ENCODE measurements at places on chromosomes 16 and 17. TPM values are rescaled to one million over a fixed set of nuclear protein-coding genes. Genes with fewer than 3 reads are reported as not detected.

- no peak for DNase-seq
Observed at GRCh38 chr16:27951489-27952120, 111.9 kb downstream of the GSG1L start.

CHST6 gene
- polyA plus RNA-seq: 0.23 TPM

DNA sequence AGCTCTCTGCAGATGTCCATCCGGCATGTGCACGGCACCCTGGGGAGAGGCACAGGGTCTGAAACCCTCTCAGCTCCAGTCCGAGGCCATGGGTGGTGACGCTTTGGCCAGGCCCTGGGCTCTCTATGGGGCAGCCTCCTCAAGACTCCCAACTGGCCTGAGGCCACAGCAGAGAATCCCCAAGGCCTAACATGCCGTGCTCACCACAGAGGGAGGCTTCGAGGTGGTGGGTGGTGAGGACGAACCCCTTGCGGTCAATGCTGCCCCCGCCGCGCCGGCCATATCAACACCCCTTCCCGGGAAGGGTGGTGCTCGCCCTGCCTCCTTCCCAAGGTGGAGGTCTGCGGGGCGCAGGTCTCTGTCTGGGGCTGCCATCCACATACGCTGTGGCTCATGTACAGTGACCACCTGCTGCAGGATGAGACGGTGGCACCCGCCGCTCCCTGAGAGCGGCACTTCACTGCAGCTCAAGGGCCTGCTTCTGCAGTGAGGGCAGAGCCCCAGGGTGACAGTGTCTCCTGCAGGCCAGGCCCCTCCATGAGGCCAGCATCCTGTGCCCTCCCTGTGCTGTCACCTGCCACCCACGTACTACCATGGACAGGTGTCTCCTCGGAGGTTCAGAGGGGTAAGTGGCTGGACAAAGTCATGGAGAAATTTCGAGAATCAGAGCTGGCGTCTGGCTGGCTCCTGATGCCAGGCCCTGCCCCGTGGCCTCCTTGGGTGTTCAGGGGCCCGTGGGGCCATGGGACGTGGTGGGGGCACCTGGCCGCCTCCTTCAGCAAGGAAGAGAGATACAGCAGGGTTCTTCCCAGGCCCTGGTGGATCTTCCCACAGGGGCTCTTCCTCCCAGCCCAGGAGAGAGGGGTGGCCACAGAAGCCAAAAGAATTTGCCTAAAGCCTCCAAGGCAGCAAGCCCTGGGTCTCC, 54.6 kb upstream of the ACSF3 start:
- no peak for DNase-seq

DNA sequence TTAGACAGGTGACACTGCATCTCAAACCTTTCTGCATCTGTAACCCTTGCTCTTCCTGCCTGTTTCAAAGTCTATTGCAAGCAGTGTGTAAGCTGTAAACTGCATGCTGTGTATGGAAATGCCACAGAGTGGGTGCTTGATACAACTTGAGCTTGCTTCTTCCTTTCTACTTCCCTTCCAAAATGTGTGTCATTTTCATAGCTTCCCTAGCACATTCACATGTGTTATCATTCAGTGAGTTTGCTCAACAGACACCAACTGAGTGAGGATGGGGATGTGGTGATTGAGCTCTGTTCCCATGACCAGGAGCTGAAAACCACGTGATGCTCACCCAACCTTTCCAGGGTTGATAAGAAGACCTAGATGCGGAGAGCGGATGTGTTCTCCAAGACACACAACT, 111.1 kb downstream of the VAT1L start:
- DNase-seq: no peak

- no peak for DNase-seq
Observed at GRCh38 chr17:16478649-16479048, 13.3 kb downstream of the LRRC75A start.

- no peak for DNase-seq
Observed at GRCh38 chr16:78823027-78823426, 723.6 kb downstream of the WWOX start.

- no peak for DNase-seq
Observed at GRCh38 chr17:62600805-62601204, 26.7 kb upstream of the MRC2 start.

DNA sequence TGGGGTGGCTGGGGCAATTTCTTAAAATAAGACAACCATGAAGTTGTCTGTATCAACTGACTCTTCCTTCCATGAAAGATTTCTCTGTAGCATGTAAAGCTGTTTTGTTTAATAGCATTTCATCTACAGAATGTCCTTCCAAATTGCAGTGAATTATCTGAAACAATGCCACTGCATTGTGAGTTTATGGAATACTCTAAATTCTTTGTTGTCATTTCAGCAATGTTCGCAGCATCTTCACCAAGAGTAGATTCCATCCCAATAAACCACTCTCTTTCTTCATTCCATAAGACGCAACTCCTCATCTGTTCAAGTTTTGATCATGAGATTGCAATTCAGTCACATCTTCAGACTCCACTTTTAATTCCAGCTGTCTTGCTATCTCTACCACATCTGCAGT, 54.6 kb downstream of the CPPED1 start:
- no peak for DNase-seq

Measured in stomach (tissue), 19 donors.